Activated CD8-positive, alpha-beta memory T cell treated with anti-CD3 and anti-CD28 coated beads for 36 hours (primary cell): ENCODE measurements at places on chromosomes 13 and 19. TPM values are rescaled to one million over a fixed set of nuclear protein-coding genes. Genes with fewer than 3 reads are reported as not detected.

NCR1 gene
- 0.44 TPM for total RNA-seq

ZNF575 gene
- 1.3 TPM for total RNA-seq

SIGLEC5 gene
- total RNA-seq = not detected

CEBPA gene
- 0.80 TPM for total RNA-seq

ZNF471 gene
- 0.40 TPM for total RNA-seq

ZNF284 gene
- total RNA-seq = 1.8 TPM

TEX29 gene
- not detected for total RNA-seq
